ENCODE measurements at places on chromosomes 6 and 20.

GRCh38 chr6:115898246-115898645 lies 162.4 kb downstream of the FRK start:
- H3K4me1 ChIP-seq = no peaks in the 10 kb centered on the region
- no peak overlapping the region for H3K27ac ChIP-seq
- H3K36me3 ChIP-seq = no peaks in the 10 kb centered on the region
- no peak for DNase-seq

GRCh38 chr6:18362058-18362561 lies 25.0 kb upstream of the RNF144B start:
- no peaks in the 10 kb centered on the region for H3K4me1 ChIP-seq
- H3K36me3 ChIP-seq = no peaks in the 10 kb centered on the region
- no peak overlapping the region for H3K4me3 ChIP-seq
- no peak for DNase-seq

GRCh38 chr6:142842418-142843261 lies 102.3 kb downstream of the HIVEP2 start:
- peak overlapping the region; percentile 94 for H3K27ac ChIP-seq
- H3K36me3 ChIP-seq = no peaks in the 10 kb centered on the region
- H3K4me1 ChIP-seq = peaks cover 37% of the 10 kb centered on the region
- no peak for DNase-seq
- peak overlapping the region; percentile 15 for H3K4me3 ChIP-seq

GRCh38 chr20:19026901-19027644 lies 185.4 kb upstream of the SLC24A3 start:
- H3K4me3 ChIP-seq = no peak overlapping the region
- DNase-seq = no peak
- H3K4me1 ChIP-seq = no peaks in the 10 kb centered on the region
- H3K27me3 ChIP-seq = no peaks in the 10 kb centered on the region
- H3K36me3 ChIP-seq = no peaks in the 10 kb centered on the region

GRCh38 chr20:20524756-20525155 lies 156.9 kb downstream of the INSM1 start:
- no peak overlapping the region for H3K27ac ChIP-seq
- DNase-seq = no peak
- no peaks in the 10 kb centered on the region for H3K27me3 ChIP-seq

GRCh38 chr6:63307581-63308246 lies 12.1 kb downstream of the LGSN start:
- H3K4me1 ChIP-seq = no peaks in the 10 kb centered on the region
- no peaks in the 10 kb centered on the region for H3K36me3 ChIP-seq
- no peak overlapping the region for H3K4me3 ChIP-seq
- DNase-seq = no peak
- H3K27me3 ChIP-seq = no peaks in the 10 kb centered on the region

GRCh38 chr6:34412016-34412415 lies 13.9 kb downstream of the RPS10 start:
- H3K27ac ChIP-seq = no peak overlapping the region
- H3K4me1 ChIP-seq = no peaks in the 10 kb centered on the region
- H3K27me3 ChIP-seq = no peaks in the 10 kb centered on the region
- DNase-seq = no peak
- no peak overlapping the region for H3K4me3 ChIP-seq
- peaks cover 19% of the 10 kb centered on the region for H3K36me3 ChIP-seq

- H3K36me3 ChIP-seq = no peaks in the 10 kb centered on the region
- H3K27ac ChIP-seq = no peak overlapping the region
- no peaks in the 10 kb centered on the region for H3K4me1 ChIP-seq
- no peak for DNase-seq
- no peaks in the 10 kb centered on the region for H3K27me3 ChIP-seq
These were observed 1286.9 kb downstream of the GRIK2 start for GRCh38 chr6:102680413-102680812.

DNA sequence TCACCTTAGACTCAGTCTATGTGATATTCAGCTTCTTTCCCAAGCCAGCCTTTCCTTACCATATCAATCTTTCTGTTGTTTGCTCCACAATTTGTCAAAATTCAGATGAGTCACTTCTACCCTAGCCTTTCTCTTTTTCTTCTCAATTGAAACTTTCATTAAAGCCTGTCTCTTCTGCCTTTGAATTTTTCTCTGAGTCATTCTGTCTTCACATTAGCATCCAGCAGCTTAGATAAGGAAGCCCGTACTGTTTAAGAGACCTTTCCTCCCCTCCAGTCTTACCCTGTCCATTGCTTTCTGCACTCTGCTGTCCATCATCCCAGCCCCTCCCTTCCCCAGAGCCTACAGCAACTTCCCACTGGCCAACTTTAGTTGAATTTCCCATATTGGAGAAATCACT lies 34.9 kb upstream of the RALGAPA2 start:
- no peaks in the 10 kb centered on the region for H3K36me3 ChIP-seq
- H3K27ac ChIP-seq = no peak overlapping the region

- no peak overlapping the region for H3K4me3 ChIP-seq
- no peak for DNase-seq
- H3K4me1 ChIP-seq = no peaks in the 10 kb centered on the region
- no peak overlapping the region for H3K27ac ChIP-seq
- no peaks in the 10 kb centered on the region for H3K27me3 ChIP-seq
- H3K36me3 ChIP-seq = peaks cover 16% of the 10 kb centered on the region
These were observed 136.1 kb upstream of the SUPT3H start for GRCh38 chr6:45513843-45514242.

- no peak for DNase-seq
- H3K4me1 ChIP-seq = no peaks in the 10 kb centered on the region
- no peaks in the 10 kb centered on the region for H3K27me3 ChIP-seq
- no peaks in the 10 kb centered on the region for H3K36me3 ChIP-seq
These were observed 662.6 kb downstream of the BCKDHB start for GRCh38 chr6:80769106-80769505.

DNA sequence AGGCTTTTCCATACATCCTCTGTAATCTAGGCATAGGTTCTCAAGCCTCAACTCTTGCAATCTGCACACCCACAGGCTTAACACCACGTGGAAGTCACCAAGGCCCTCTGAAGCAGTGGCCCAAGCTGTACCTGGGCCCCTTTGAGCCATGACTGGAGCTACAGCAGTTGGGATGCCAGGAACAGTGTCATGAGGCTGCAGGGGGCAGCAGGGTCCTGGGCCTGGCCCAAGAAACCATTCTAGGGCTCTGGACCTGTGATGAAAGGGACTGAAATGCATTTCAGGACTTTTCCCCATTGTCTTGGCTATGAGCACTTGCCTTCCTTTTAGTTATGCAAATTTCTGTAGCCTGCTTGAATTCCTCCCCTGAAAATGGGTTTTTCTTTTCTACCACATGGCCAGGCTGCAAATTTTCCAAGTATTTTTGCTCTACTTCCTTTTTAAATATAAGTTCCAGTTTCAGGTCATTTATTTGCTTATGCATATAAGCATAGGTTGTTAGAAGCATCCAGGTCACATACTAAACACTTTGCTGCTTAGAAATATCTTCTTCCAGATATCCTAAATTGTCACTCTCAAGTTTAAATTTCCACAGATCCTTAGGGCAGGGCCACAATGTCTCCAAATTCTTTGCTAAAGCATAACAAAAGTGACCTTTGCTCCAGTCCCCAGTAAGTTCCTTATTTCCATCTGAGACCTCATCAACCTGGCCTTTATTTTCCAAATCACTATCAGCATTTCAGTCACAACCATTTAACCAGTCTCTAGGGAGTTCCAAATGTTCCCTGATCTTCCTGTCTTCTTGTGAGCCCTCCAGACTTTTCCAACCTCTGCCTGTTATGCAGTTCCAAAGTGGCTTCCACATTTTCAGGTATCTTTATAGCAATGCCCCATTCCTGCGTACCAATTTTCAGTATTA lies 48.6 kb upstream of the CD2AP start:
- no peak for DNase-seq
- no peaks in the 10 kb centered on the region for H3K27me3 ChIP-seq
- H3K4me3 ChIP-seq = no peak overlapping the region

- H3K27me3 ChIP-seq = no peaks in the 10 kb centered on the region
- no peak for DNase-seq
- no peaks in the 10 kb centered on the region for H3K36me3 ChIP-seq
- no peak overlapping the region for H3K27ac ChIP-seq
These were observed 247.0 kb downstream of the RIMS1 start for GRCh38 chr6:72133324-72133723.

DNA sequence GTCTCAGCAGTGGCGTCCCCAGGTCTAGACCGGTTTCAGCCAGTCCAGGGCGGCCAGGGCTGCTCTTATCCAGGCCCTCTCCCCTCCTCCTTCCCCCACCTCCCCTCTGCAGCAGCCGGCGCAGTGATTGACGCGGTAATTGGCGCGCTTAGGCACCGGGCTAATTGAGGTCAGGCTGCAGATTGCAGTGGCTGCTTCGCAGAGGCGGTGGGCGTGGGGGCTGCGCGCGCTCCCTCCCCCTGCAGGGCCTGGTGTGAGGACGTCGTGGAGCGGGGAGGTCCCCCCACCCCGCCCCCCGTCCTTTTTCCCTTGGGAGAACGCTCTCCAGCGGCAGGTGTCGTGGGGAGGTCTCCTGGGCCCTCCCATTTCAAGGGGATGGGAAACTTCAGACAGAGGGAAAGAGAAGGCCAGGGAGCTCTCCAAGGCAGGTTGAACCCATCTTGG lies 70.4 kb upstream of the BLCAP start:
- no peaks in the 10 kb centered on the region for H3K36me3 ChIP-seq
- H3K4me3 ChIP-seq = no peak overlapping the region
- H3K4me1 ChIP-seq = no peaks in the 10 kb centered on the region
- DNase-seq = no peak
- H3K27ac ChIP-seq = no peak overlapping the region

DNA sequence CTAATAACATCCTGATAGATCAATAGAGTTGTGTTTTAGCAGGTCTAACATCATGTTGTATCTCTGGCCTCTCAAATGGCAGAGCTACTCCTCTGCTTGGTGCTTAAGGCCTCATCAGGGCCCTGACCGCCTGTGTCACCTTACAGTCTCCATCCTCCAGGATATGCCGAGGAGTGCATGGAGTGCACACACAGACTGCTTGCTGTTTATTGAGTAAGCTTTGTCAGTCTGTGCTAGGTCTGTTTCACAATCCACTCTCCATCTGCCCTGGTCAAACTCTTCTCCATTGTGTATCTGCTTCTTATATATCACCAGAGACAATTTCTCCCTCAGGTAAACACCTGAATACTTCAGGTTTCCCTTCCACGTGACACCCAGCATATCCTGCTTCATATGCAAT lies 136.1 kb downstream of the SLC24A3 start:
- no peak for DNase-seq
- no peak overlapping the region for H3K4me3 ChIP-seq
- H3K27ac ChIP-seq = no peak overlapping the region
- H3K27me3 ChIP-seq = no peaks in the 10 kb centered on the region
- H3K4me1 ChIP-seq = no peaks in the 10 kb centered on the region
- H3K36me3 ChIP-seq = no peaks in the 10 kb centered on the region

DNA sequence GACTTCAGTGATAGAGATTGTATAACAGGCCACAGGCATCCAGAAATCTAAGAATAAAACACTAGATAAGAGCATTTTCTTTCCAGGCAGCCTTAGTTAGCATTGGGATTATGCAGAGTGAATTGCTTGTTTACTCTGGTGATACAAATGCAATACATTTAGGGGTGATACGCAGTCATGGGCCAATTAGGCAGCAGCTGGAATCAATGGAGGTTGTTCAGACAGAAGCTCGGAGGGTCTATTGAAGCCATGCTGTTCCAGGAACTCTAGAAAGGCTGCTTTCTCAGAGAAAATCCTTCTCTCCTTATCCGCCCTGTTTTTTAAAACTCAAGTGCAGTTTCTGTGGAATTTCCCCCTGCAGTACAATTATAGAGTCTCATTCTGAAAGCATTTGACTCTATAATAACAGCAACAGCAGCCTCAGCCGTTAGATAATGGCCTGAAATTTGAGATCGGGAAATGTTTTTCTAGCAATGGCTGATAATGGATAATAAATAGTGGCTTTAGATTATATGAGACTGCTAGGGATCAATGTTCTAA lies 364.3 kb upstream of the HS3ST5 start:
- no peaks in the 10 kb centered on the region for H3K27me3 ChIP-seq
- DNase-seq = no peak
- no peak overlapping the region for H3K4me3 ChIP-seq
- no peaks in the 10 kb centered on the region for H3K4me1 ChIP-seq
- no peak overlapping the region for H3K27ac ChIP-seq
- H3K36me3 ChIP-seq = no peaks in the 10 kb centered on the region

GRCh38 chr20:24766143-24766527 lies 182.9 kb upstream of the CST7 start:
- H3K36me3 ChIP-seq = no peaks in the 10 kb centered on the region
- no peak overlapping the region for H3K27ac ChIP-seq
- H3K4me1 ChIP-seq = no peaks in the 10 kb centered on the region
- H3K4me3 ChIP-seq = no peak overlapping the region

- no peaks in the 10 kb centered on the region for H3K36me3 ChIP-seq
- no peaks in the 10 kb centered on the region for H3K27me3 ChIP-seq
- DNase-seq = no peak
- H3K4me1 ChIP-seq = no peaks in the 10 kb centered on the region
These were observed 1224.0 kb upstream of the ADGRB3 start for GRCh38 chr6:67411036-67411435.

GRCh38 chr6:40930555-40930954 lies 108.5 kb downstream of the UNC5CL start:
- DNase-seq = no peak
- H3K27me3 ChIP-seq = no peaks in the 10 kb centered on the region
- no peaks in the 10 kb centered on the region for H3K4me1 ChIP-seq
- H3K4me3 ChIP-seq = no peak overlapping the region

- peaks cover 44% of the 10 kb centered on the region for H3K36me3 ChIP-seq
- H3K4me3 ChIP-seq = no peak overlapping the region
These were observed 41.9 kb downstream of the COX4I2 start for GRCh38 chr20:31679357-31680285.

GRCh38 chr6:96532399-96532798 lies 10.8 kb downstream of the UFL1 start:
- H3K36me3 ChIP-seq = peaks cover 4% of the 10 kb centered on the region
- DNase-seq = no peak
- H3K4me1 ChIP-seq = no peaks in the 10 kb centered on the region
- no peak overlapping the region for H3K4me3 ChIP-seq
- no peak overlapping the region for H3K27ac ChIP-seq

DNA sequence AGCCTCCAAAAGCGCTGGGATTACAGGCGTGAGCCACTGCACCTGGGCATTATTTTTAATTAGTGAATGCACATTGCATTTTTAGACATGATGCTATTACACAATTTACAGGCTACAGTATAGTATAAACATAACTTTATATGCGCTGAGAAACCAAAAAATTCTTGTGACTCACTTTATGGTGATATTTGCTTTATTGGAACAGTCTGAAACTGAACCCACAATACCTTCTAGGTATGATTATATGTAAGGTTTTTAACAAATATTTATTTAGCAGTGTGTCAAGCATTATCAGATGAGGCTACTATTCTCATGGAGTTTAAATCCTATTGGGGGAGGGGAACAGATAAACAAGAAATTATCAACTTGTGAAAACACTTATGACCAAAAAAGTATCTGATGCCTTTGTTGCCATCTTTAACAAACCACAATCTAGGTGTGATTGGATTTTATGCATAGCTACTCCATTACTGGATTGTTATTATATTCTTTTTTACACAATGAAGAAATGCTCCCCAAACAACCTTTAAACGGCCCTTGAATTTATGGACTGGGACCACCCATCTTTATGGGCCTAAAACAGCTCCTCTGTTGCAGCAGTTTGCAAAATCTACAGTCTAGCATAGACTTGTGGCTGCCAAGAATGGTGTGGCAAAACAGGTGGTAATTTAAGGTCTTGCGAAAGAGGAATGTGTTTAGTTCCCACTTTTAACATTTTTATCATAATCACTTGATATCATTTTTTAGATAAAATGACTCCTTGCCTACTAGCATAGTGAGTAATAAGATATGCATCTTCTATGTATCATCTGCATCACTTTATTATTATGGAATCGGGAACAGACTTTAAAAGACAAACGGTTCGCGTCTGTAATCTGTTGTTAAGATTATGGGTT lies 159.2 kb upstream of the C6orf118 start:
- H3K4me1 ChIP-seq = no peaks in the 10 kb centered on the region
- no peaks in the 10 kb centered on the region for H3K36me3 ChIP-seq
- H3K4me3 ChIP-seq = no peak overlapping the region
- no peak for DNase-seq
- H3K27ac ChIP-seq = no peak overlapping the region
